ENCODE measurements at places on chromosomes 1 and 21.

DNA sequence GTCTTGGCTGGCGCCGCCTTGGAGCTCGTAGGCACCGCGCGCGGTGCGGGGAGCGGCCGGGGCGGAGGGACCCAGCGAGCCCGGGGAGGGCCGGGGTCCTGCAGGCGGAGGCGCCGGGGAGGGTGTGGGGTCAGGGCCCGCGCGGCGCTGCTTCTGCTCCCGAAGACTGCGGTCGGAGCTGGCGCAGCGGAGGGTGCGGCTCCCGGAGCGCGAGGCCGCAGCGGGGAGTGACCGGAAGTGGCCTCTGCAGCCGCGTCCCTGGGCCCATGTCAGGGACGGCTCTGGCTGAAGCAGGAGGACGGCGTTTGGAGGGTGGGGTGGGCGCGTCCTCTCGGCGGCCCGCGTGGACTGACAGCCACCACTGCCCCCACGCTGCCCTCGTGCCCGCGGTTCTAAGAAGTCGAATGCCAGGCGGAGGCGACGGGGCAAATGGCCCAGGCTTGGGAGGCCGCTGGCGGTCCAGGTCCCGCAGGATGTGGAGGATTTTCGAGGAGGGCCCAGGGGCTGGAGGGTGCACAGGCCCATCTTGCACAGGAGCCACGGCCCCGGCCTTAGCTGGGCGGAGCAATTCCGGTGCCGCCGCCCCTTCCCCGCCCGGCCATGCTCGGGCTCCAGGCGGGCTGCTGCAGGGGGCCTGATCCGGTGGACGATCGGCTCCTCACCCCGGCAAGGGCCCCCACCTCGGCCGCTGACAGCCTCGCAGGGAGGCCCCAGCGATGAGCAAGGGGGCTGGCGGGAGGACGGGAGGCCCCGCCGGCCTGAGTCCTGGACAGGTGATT is 7.7 kb upstream of the ZNF669 start:
- DNase-seq = no peak

DNA sequence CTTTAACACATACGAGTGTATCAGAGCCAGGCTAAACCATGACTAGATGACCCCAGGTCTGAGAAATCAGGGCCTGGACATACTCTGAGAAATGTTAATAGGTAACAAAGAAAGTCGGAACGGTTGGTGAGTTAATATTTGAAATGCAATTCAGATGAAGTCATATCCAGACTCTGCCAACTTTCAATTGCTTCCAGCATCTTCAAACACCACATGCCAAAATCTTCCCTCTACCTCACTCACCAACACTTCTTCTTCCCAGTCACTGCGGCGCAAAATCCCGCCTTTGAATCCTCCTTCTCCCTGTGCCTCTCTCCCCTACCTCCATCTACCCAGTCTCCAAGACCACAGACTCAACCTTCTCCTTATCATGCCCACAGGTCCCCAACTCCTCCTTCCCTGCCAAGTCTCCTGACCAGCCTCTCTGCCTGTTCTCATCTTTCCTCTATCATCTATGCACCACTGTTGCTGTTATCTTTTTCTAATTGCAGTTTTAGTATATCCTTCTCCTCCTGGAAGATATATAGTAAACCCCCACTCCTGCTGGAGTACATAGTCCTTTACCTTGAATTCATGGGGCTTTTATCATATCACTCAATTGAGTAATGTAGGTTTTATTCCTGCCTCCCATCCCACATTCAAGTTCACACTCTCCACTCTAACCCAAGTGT is 41.3 kb downstream of the ZBTB18 start:
- DNase-seq = no peak

DNA sequence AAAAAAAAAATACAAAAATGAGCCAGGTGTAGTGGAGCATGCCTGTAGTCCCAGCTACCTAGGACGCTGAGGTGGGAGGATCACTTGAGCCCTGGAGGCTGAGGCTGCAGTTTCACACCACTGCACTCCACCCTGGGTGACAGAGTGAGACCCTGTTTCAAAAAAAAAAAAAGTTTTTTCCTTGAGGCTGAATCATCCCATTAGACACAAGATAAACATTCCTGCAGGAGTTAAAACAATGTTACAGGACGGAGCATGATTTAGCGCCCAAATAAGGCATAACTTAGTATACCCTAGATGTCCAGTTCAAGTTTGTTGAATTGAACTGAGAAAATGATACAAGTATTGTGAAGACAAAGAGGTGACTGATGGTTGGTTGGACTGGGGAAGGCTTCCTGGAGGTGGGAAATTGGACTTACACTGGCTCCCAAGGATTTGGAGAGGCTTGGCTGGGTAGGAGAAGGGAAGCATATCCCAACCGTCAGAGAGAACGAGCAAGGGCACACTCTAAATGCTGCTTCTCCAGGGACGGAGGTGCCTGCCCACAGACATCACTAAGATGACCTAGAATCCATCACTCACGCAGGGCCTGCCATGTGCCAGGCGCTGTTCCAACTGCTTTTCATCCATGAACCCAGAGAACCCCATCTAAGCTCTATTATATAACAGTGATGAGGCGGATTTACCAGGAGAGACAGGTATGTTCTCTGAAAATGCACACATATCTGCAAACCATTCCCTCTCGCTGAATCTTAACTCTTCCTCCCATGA is 610.6 kb downstream of the KIF26B start:
- DNase-seq = no peak

GRCh38 chr1:208043691-208044181 is 132.8 kb upstream of the CD34 start:
- no peak for DNase-seq

- DNase-seq = no peak
These were observed 2.4 kb downstream of the LIX1L start for GRCh38 chr1:145955436-145955835.

DNA sequence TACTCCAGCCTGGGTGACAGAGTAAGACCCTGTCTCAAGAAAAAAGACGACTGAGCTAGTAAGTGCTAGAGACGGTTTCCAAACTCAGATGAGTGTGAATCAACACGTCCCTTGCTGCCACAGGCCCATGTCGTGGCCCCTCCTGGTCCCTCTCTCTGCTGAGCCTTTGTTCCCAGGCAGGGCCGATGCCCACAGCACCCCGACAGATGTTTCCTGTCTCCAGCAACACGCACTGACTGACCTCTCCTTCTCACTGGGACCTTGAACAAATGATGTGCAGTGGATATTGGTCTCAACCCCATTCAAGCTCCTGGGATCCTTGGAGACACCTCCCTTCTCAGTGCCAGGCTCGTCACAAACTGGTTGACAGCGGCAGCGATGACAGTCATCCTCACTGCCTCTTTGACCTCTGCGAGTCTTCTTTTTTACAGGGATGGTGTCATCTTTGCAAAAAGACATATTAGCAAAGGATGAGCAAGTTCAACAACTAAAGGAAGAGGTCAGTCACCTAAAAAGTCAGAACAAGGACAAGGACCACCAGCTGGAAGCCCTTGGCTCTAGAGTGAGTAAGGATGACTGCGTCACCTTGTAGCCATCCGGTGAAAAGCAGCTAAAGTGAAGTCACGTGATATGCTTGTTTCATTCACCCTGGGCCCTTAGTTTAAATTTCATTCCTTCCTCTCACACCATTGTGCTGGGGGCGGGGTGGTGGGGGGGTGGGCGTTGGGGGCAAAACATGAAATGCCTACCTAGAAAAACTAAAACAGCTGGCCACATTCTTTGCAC is 65.8 kb downstream of the FHAD1 start:
- DNase-seq = no peak

DNA sequence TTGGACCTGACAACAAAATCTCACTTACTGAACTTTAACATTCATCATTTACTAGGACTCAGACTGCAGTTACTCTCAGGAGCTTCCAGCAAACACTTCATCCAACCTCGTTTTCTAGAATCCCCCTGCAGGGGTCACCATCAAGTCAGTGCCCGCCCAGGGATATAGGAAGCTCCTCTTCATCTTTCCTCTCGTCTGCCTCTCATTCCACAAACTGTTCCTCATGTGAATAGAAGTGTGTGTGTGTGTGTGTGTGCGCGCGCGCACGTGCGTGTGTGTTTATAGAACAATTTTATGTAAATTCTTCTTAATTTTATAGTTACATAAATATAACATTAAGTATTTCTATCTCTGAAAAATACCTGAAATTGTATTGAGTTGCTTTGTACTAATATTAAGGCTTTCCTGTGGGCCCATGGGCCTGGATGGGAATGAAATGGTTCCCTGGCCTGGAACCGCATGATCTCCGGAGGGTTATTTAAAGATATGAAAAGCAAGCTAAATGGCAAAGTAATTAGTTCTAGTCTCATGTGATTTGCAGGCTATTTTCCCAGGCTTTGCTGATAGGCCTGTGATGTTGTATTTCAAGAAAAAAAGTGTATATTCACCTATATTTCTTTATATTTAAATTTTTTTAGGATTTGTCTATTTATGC is 21.7 kb upstream of the ABCD3 start:
- no peak for DNase-seq

DNA sequence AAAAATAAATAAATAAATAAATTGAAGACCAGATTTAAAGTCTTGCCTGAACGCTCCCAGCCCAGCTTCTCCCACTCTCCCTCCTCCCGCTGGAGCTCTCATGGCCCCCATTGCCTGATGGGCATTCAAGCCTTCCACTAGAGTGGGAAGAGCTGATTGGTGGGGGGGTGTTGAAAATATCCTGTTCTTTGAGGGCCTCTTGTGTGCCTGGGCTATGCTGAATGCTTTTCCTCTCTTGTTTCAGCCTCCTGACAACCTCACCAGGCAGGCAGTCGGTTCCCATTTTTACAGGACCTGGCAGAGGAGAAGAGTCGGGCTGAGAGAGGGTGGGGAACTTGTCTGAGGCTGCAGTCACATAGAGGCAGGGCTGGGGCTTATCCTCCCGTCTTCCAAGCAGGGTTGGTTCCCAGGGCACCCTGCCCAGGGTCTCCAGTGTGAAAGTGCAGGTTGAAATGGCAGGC is 59.2 kb upstream of the SSBP3 start:
- no peak for DNase-seq

GRCh38 chr1:32338637-32339145 is 2.7 kb upstream of the MARCKSL1 start:
- DNase-seq = no peak

DNA sequence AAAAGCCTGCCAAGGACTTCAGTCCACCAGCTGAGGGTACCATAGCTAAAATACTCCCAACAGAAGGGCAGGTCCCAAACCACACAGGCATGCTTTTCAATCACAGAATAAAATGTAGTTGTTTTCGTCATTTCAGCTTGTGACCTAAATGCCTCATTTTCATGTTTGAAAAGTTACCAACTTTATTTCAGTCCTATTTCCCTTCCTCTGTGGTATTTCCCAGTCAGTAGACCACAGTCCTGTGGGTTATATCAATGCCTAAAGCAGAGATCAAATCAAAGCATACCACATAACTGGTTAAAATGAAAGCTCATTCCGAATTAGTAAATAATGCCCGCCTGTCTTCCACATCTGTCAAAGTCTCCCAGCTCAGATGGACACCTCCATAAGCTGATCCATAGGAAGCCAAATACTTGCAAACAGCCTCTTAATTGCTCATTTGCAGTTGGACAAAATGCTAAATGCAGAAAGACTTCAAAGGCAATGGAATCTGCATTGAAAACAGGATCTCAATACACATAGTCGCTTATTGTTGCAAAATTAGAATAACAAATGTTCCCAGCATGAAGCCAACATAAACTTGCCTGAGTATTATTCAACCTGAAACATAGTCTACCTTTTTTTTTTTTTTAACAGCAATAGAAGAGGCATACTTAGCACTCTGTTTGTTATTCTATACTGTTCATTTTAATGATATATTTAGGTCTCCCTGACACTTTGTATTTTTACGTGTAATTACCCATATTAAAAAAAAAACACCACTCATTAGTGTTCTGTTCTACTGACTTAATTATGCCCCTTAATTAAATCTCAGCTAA is 53.9 kb downstream of the NR5A2 start:
- no peak for DNase-seq

GRCh38 chr1:150981177-150981804 is 801 bp upstream of the ANXA9 start:
- no peak for DNase-seq

DNA sequence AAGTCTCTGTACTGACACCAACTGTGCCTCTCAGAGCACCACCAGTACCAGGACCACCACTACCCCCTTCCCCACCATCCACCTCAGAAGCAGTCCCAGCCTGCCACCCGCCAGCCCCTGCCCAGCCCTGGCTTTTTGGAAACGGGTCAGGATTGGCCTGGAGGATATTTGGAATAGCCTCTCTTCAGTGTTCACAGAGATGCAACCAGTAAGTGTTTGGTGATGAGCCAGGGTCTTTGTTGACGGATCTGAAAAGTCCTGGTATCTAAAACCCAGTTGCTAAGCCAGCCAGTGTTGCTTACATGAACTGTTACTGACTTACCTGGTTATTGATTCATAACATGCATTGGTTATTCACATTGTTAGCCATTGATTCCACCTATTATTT is 1.1 kb downstream of the C1orf56 start:
- no peak for DNase-seq

DNA sequence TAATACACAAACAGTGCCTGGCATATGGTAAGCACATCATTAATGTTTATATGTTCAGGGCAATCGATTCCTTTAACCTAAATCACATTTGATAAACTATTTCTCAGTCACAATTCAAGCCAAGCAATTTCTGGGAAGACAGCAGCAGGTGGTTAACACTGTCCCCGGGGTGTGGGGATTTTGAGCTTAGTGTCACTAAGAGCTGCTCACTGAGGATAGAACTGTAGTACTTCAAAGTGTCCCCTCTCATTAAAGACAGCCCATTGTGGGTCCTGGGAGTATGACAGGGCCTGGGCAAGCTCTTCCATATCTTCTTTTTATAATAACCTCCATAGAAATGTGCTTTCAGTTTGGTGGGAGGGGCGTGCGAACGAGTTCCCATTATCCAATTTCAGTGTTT is 8.4 kb upstream of the GALNT2 start:
- DNase-seq = no peak

DNA sequence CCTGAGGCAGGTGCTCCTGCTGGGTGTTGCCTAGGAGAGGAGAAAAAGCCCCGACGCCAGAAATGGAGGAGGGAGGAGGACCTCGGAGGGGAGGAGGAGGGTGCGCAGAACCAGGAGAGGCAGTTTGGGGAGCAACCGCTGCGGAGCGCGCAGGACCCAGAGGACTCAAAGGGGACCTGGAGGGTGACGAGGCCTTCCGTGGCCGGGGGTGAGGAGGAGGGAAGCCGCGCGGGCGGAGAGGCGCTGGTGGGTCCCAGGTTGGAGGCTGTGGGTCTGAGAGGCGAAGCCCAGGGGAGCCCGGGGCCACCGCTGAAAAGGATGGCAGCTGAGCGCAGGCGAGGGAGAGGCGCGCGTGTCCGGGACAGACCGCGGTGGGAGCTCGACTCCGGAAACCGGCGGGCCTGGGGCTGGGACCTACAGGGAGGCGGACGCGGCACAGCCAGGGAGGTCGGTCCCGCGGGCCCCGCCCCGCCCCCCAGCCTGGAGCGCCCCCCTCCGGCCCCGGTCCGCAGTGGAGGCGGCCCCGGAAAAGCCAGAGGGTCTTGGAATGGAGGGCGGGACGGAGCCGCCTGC is 15.1 kb downstream of the RNF223 start:
- DNase-seq = no peak
